Naive thymus-derived CD4-positive, alpha-beta T cell (primary cell): ENCODE measurements at places on chromosomes 13 and 19.

GRCh38 chr19:31727536-31727935 is 378.3 kb upstream of the TSHZ3 start:
- no peaks in the 10 kb centered on the region for H3K36me3 ChIP-seq
- no peaks in the 10 kb centered on the region for H3K4me1 ChIP-seq
- H3K27ac ChIP-seq = no peak overlapping the region
- DNase-seq = no peak
- no peaks in the 10 kb centered on the region for H3K27me3 ChIP-seq

DNA sequence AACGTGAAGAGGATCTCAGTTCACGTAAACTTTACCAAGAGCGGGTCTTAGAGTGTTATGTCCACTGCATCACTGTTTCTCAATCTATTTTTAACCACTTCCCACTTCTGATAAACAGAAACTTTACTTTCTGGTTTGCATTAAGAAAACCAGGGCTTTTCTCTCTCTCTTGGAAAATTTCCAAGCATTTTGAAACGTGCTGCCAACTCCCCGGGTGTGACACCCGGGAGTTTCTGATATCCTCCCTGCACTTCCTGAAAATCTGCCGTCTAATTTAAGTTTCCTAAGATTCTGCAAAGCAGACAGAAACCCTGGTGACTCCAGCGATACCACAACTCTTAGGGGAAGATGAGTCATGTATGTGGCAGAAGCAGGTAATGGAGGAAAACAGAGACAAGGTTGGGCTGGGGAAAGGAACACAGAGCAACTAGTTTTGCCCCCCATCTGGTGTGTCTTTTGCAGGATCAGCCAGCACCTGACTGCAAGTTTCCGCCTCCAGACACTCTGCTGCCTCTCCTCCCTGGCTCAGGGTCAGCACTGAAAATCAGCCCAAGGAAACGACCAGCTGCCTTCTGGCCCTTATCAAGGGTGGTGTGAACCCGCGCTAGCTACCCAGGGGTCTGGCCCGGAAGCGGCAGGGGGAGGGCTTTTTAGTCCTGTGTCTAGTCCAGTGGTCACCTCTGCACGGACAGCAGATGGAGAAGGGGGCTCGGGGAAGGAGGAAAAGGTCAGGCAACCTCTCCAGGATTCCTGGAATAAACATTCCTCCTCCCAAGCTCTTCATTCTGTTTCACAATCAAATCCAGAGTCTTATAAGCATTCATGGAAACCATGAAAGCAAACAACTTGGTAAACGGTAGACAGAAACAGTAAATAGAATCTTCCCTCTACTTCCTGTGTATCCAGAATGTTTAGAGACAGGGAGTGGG is 11.3 kb upstream of the FFAR2 start:
- H3K27ac ChIP-seq = no peak overlapping the region
- no peaks in the 10 kb centered on the region for H3K36me3 ChIP-seq
- H3K27me3 ChIP-seq = no peaks in the 10 kb centered on the region
- peaks cover 7% of the 10 kb centered on the region for H3K4me1 ChIP-seq
- no peak for DNase-seq
- no peak overlapping the region for H3K4me3 ChIP-seq

DNA sequence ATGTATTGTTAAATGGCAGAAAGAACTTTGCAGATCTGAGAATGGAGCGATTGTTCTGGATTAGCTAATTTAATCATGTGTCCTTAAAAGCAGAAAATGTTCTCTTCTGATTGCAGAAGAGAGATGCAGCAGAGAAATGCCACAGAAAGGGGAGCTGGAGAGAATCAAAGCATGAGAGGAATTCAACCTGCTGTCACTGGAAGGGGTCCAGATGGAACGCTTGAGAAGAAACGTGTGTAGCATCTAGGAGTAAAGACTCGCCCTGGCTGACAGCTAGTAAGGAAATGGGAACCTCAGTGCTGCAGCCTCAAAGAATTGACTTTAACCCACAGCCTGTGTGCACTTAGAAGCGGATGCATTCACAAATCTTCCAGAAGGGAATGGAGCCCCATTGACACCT is 502.8 kb downstream of the KLF12 start:
- H3K27me3 ChIP-seq = no peaks in the 10 kb centered on the region
- no peaks in the 10 kb centered on the region for H3K36me3 ChIP-seq
- no peak overlapping the region for H3K4me3 ChIP-seq

DNA sequence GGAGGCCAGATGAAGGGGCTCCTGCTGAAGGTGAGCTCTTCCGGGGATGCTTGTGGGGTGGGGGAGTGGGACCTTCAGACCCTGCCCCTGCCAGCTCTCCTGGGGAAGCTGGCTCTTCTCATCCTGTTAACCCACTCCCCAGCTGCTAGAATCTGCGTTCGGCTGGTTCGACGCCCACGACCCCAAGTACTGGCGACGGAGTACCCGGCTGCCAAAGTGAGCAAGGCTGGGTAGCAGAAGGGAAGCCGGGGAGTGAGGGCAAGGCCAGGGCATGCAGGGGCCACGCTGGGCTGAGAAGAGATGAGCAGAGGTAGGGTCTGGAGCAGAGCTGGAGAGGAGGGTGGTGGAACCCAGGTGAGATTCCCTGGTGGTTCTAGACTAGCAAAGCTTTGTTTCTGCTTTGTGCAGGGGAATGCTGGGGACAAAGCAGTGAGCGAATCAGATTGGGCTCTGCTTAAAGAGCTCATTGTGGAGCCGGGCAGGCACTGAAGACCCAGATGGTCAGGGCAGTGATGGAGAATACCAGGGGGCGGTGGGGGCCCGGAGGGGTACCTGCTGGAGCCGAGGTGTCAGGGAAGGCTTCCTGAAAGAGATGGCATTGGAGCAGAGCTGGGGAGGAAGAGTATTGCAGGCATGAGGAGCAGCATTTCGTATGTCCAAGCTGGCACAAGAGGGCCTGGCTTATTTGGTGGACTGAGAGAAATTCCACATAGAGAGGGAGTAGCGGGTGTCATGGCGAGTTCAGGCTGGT is 10.3 kb downstream of the KMT2B start:
- no peak for DNase-seq
- H3K4me1 ChIP-seq = no peaks in the 10 kb centered on the region
- H3K27me3 ChIP-seq = no peaks in the 10 kb centered on the region
- no peak overlapping the region for H3K4me3 ChIP-seq
- peaks cover 30% of the 10 kb centered on the region for H3K36me3 ChIP-seq

DNA sequence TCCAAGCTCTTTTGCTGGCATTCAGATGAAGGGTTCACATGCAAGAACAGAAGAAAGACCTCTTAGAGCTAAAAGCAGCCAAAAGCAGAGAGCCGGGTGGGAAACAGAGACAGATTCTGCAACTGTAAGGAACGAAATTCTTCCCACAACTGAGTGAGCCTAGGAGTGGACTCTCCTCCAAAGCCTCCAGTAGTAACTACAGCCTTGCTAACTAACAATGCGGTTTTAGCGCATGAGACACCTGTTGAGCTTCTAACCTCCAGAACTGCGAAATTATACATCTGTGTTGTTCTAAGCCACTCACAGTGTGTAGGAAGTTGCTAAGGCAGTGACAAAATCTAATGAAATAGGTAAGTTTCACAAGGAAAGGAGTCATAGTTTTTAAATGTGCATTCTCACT is 98.1 kb upstream of the SLITRK1 start:
- no peaks in the 10 kb centered on the region for H3K4me1 ChIP-seq
- no peaks in the 10 kb centered on the region for H3K27me3 ChIP-seq
- H3K4me3 ChIP-seq = no peak overlapping the region
- no peak for DNase-seq
- H3K36me3 ChIP-seq = no peaks in the 10 kb centered on the region
- no peak overlapping the region for H3K27ac ChIP-seq

DNA sequence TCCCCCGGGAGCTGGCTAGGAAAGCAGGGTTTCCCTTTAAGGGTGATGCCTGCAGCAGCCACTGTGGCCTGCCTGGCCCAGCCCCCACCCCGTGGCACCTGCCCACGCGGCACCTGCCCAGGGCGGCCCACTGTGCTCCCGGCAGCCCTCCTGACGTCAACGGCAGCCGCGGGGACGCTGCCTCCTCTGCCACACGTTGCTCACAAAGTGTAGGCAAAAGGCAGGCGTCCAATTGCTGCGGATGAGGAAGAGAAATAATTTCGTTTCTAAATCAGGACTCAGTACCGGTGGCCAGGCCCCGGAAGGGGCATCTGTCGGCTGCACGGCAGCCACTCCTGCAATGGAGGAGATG is 122.3 kb downstream of the URI1 start:
- no peak for DNase-seq
- H3K36me3 ChIP-seq = no peaks in the 10 kb centered on the region
- no peak overlapping the region for H3K4me3 ChIP-seq
- no peaks in the 10 kb centered on the region for H3K27me3 ChIP-seq
- H3K4me1 ChIP-seq = no peaks in the 10 kb centered on the region

DNA sequence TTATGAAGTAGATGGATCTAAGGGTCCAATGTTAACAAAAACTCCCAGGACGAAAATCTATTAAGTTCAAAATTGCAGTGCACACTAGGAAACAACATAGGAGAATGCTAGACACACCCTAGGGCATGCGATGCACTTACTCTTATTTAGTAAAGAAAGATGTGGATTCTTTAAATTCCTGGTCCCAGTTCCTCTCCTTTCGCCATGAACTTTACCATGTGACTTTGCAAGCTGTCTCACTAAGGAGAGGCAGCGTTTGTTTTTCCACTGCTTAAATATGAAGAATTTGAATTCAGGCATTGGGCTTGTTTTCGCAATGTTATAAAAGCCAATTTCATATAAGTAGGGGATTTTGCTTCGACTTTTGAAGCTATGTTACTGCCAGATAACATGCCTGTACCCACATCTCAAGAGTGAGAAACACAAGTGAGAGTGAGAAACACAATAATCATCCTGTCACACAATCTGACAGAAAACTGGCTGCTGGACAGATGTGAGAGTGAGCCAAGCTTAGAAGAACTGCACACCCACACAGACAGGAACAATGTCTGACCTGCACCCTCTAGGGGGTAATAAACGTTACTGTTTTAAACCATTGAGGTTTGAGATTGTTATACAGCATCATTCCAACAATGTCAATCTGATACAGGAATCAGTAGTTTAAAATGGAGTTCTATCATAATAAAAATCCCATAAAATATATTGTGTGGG is 1308.4 kb downstream of the SLITRK5 start:
- no peak overlapping the region for H3K27ac ChIP-seq
- H3K27me3 ChIP-seq = no peaks in the 10 kb centered on the region
- DNase-seq = no peak
- H3K36me3 ChIP-seq = no peaks in the 10 kb centered on the region
- H3K4me1 ChIP-seq = no peaks in the 10 kb centered on the region

DNA sequence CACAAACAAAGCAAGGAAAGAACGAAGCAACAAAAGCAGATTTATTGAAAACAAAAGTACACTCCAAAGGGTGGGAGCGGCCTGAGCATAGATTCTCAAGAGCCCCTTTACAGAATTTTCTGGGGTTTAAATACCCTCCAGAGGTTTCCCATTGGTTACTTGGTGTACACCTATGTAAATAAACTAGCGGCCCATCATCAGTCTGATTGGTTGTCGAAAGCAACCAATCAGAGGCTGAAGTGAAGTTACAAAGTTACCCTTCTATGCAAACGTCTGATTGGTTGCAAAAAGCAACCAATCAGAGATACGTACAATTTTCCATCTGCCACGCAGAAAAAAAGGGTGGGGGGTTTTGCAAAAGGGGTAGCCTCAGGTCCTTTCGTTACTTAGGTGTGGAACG is 96.3 kb upstream of the UBAC2 start:
- H3K4me1 ChIP-seq = no peaks in the 10 kb centered on the region
- no peak for DNase-seq
- H3K27me3 ChIP-seq = no peaks in the 10 kb centered on the region
- no peak overlapping the region for H3K4me3 ChIP-seq
- no peak overlapping the region for H3K27ac ChIP-seq
- H3K36me3 ChIP-seq = no peaks in the 10 kb centered on the region

- DNase-seq = peak; percentile 78
- H3K27ac ChIP-seq = peak overlapping the region; percentile 19
- peaks cover 45% of the 10 kb centered on the region for H3K4me1 ChIP-seq
- H3K36me3 ChIP-seq = no peaks in the 10 kb centered on the region
Observed at GRCh38 chr13:45847554-45848224, 3.9 kb downstream of the SIAH3 start.

DNA sequence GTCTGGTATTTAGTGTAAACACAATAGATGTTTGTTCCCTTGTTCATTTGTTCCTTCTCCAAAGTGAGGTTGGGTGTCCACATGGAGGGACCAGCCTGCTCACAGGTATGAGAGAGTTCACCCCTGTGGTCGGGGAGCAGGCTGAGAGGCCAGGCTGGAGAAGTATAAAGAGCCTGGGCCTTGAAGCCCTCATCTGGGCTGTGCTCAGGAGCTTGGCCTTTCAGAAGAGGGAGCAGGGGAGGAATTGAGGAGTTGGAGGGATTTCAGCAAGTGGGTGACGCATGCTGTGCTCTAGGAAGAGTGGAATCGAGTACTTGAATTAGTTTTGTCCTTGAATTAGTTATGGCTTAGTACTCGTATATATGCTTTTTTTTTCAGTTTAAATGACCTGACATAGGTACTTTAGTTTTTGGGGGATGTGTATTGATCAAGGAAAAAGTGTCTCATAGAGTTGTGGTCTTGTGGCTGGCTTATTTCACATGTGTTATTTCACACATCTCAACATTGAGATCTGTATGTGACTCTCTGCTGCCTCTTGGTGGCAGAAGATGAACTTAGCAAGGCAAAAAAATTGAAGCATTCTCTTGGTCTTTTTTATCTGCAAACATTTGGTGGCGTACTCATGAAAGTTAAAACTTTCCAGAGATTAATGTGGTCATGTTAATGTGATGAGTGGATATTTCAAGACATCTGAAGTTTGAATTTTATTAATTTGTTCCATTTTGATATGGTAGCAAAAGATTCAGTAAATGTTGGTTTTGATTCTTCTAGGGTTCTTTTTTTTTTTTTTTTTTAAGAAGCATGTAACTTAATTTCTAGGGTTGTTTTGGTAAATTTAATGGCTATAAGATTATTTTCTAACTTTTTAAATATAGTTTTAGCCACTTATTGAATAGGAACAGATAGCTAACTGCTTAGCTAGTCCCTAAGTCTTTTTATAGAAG is 54.3 kb downstream of the SLAIN1 start:
- H3K27me3 ChIP-seq = no peaks in the 10 kb centered on the region
- no peaks in the 10 kb centered on the region for H3K4me1 ChIP-seq
- peak; percentile 22 for DNase-seq
- no peak overlapping the region for H3K4me3 ChIP-seq
- no peak overlapping the region for H3K27ac ChIP-seq

- H3K4me3 ChIP-seq = no peak overlapping the region
- no peak for DNase-seq
- H3K27ac ChIP-seq = no peak overlapping the region
- no peaks in the 10 kb centered on the region for H3K36me3 ChIP-seq
Observed at GRCh38 chr13:111484141-111484925, 163.9 kb downstream of the TEX29 start.

- no peaks in the 10 kb centered on the region for H3K27me3 ChIP-seq
- no peaks in the 10 kb centered on the region for H3K36me3 ChIP-seq
- no peak overlapping the region for H3K27ac ChIP-seq
- H3K4me3 ChIP-seq = no peak overlapping the region
Observed at GRCh38 chr13:82713687-82714405, 1168.4 kb downstream of the SLITRK1 start.

GRCh38 chr19:48963371-48964204 is 1.5 kb upstream of the FTL start:
- H3K27ac ChIP-seq = peak overlapping the region; percentile 68
- peak overlapping the region; percentile 43 for H3K4me3 ChIP-seq
- no peaks in the 10 kb centered on the region for H3K27me3 ChIP-seq
- H3K4me1 ChIP-seq = peaks cover 37% of the 10 kb centered on the region

GRCh38 chr13:47672245-47673008 is 328.6 kb downstream of the SUCLA2 start:
- H3K4me3 ChIP-seq = no peak overlapping the region
- no peak for DNase-seq
- H3K4me1 ChIP-seq = no peaks in the 10 kb centered on the region
- H3K27ac ChIP-seq = no peak overlapping the region
